ENCODE measurements at places on chromosomes 3 and 15. TPM values are rescaled to one million over a fixed set of nuclear protein-coding genes. Genes with fewer than 3 reads are reported as not detected.

Gene SLC38A3
- not detected for polyA plus RNA-seq

Gene MITF
- not detected for polyA plus RNA-seq

Gene TTC21A
- polyA plus RNA-seq = 0.41 TPM

Gene MUC20
- 0.47 TPM for polyA plus RNA-seq

Gene RPUSD2
- 27.4 TPM for polyA plus RNA-seq

Gene ITIH1
- polyA plus RNA-seq = not detected

Gene STRIT1
- polyA plus RNA-seq = not detected

Gene DUOX1
- 1.1 TPM for polyA plus RNA-seq

Gene IL16
- 256 TPM for polyA plus RNA-seq

Gene SLC27A2
- polyA plus RNA-seq = 1.3 TPM

Gene SEMA3B
- not detected for polyA plus RNA-seq

Gene CCR9
- 11.4 TPM for polyA plus RNA-seq

Gene LSAMP
- polyA plus RNA-seq = not detected

Gene CPEB1
- polyA plus RNA-seq = not detected

Gene PARP15
- 10.7 TPM for polyA plus RNA-seq

Gene LYZL4
- not detected for polyA plus RNA-seq

Gene EBLN2
- polyA plus RNA-seq = 1.3 TPM

Gene OIP5
- polyA plus RNA-seq = 5.0 TPM

Gene CRABP1
- not detected for polyA plus RNA-seq

Gene TMC3
- polyA plus RNA-seq = 0.05 TPM

Gene PRSS50
- polyA plus RNA-seq = not detected

Gene KBTBD13
- polyA plus RNA-seq = not detected

Gene BNC1
- polyA plus RNA-seq = not detected

Gene CLDN16
- polyA plus RNA-seq = not detected

Gene LYSMD2
- polyA plus RNA-seq = 43.8 TPM

Gene ASTE1
- 27.0 TPM for polyA plus RNA-seq

Gene LRRC2
- polyA plus RNA-seq = 3.8 TPM

Gene IL5RA
- not detected for polyA plus RNA-seq

Gene UACA
- not detected for polyA plus RNA-seq
